ENCODE measurements at places on chromosomes 11 and 22.

- DNase-seq: no peak
Observed at GRCh38 chr11:120937501-120937900, 86.4 kb upstream of the TBCEL start.

GRCh38 chr11:96265220-96265737 lies 77.7 kb downstream of the MAML2 start:
- DNase-seq: no peak

- DNase-seq: no peak
Observed at GRCh38 chr11:112520354-112520753, 259.7 kb upstream of the PLET1 start.

DNA sequence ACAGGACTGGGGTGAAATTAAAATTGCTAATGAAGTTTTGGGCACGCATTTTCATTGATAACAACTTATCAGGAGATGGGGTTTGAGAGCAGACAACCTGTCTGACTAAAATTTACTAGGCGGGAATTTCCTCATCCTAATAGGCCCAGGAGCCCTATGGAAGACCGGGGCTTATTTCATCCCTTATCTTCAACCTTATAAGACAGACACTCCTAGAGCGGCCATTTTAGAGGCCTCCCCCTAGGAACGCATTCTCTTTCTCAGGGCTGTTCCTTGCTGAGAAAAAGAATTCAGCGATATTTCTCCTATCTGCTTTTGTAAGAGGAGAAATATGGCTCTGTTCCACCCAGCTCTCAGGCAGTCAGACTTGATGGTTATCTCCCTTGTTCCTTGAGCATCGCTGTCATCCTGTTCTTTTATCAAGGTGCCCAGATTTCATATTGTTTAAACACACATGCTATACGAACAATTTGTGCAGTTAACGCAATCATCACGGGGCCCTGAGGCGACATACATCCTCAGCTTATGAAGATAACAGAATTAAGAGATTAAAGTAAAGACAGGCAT lies 39.3 kb upstream of the ZC3H12C start:
- no peak for DNase-seq

DNA sequence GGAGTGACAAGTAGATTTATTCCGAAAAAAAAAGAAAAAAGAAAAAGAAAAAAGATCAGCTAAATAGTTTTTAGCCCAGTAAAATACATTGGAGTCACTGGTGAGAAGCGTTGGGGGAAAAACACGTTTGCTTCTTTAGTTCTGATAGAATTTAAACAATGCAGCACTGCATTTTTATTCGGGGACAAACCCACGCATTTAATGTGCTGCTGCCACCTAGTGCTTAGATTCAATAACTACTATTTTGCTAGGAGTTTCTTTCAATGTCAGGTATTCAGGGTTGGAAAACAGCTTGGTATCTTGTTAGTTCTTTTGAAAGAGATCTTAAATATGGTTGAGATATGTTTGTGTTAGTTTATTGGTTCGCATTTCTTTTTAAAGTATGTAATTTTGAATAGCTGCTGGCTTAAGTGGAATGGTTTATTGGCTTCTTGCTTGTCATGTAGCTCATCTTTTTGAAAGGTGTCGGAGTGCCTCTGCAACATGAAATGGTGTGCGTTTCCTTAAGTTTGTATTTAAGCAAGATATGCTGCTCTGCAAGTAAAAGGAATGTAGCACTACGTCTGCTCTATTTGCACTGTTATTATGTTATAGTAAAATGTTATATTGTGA lies 41.9 kb downstream of the SVIP start:
- DNase-seq: peak; percentile 22

DNA sequence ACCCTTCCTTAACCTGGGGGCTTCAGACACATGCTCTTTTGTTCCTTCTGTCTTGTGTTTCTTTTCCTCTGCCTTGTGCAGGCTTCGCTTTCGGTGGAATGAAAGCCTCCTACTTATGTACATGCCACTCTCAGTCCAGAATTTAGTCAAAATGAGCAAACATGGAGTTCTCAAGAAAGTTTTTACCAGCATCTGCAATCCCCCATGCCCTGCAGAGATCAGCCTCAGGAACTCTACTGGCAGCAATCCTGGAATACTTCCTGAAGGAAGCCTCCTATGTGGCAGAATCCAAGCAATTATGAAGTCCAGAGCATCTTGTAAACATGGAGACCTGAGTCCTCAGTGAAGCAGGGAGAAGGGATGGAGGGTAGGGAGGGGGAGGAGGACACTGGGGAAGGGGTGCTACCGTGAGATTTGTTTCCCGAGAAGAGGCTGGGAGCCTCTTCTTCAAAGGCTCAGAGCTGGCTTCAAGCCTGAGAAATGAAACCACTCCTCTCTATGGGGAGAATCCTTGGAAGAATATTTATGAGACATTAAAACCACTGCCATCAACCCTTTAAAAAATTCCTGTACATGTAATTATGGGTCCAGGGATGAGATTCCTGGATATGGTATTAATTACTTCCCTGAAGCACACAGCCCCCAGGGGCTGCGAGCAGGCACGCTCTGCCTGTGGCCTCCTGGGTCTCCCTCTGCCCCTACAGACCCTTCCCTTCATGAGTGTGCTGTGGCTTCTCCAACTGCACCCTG lies 58.4 kb downstream of the TENM4 start:
- no peak for DNase-seq

DNA sequence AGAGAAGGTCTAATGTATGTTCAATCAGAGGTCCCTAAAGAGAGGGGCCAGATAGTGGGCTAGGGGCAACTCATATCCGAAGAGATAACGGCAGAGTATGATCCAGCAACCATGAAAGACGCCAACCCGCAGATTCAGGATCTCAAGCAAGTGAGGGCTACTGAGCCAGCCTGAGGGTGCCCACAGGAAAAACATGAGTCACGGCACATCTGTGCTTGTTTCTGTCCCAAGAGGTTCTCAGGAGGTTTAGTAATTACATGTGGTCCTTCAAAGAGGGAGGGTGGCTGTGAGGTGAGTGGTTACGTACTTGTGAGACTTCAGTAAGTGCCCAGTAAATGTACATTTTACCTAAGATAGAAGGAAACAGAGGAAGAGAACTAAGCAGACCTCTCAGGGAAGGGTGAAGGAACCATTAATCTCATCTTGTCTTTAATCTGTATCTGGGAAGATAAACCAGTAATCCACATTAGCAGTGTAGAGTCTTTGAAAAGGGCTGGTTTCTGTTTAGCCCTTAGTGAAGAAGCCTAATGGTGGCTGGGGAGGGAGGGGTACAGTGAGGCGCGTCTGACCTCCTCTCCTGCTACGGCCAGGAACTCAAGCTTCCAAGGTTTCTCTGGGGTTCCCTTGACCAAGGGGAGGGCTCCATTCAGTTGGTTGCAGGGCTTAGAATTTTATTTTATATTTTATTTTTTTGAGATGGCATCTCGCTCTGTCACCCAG lies 10.2 kb downstream of the SIRT3 start:
- DNase-seq: no peak

- no peak for DNase-seq
Observed at GRCh38 chr11:96038046-96038445, 114.1 kb upstream of the MTMR2 start.

DNA sequence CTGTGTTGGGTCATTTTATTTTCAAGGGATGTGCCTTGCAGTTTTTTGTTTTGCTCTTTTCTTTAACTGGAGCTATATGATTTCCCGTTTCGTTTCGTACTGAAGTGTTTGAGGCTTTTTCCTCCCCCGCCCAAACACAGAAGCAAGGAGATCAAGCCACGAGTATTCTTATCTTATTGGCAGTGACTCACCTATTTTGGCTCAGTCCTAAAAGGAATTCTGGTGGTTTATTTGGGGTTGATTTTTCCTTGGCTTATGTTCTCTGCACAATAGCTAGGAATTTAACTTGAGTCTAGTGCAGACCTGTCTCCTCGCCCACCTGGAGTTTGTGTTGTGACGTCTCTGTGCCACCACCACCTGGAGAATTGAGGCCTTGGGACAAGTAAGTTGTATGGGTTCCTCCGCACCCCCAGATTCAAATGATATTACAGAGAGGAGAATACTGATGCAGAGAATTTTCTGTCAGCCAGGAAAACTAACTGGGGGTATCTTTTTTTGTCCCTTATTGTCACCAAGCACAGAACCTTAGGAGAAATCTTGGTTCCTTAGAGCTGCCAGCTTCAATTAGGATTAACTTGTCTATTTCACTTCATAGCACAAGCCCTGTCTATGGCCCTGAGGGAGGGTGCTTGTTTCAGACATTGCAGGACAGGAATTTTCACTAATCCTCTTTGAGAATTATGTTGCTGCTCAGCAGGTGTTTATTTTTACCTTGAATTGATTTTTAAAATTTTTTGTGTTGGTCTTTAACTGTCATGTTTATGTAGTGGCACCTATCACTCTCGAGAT lies 90.4 kb upstream of the BIRC3 start:
- DNase-seq: no peak

- DNase-seq: no peak
Observed at GRCh38 chr22:34800260-34800980, 265.5 kb upstream of the ISX start.

DNA sequence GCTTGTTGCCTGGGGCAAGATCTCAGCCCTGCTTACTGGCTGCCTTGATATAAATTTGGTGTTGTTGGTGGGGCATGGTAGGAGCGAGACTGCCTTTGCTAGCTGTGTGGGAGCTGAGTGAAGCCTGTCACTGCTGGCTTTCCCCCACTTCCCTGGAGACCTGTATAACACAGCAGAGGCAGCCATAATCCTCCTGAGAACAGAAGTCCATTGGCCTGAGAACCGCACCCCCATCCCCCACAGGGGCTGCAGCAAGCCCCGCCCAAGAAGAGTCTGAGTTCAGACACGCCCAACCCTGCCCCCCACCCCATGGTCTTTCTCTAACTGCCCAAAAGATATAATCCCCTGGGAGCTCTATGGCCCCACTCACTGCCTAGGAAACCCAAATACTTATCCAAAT lies 39.2 kb upstream of the ARHGAP42 start:
- no peak for DNase-seq

DNA sequence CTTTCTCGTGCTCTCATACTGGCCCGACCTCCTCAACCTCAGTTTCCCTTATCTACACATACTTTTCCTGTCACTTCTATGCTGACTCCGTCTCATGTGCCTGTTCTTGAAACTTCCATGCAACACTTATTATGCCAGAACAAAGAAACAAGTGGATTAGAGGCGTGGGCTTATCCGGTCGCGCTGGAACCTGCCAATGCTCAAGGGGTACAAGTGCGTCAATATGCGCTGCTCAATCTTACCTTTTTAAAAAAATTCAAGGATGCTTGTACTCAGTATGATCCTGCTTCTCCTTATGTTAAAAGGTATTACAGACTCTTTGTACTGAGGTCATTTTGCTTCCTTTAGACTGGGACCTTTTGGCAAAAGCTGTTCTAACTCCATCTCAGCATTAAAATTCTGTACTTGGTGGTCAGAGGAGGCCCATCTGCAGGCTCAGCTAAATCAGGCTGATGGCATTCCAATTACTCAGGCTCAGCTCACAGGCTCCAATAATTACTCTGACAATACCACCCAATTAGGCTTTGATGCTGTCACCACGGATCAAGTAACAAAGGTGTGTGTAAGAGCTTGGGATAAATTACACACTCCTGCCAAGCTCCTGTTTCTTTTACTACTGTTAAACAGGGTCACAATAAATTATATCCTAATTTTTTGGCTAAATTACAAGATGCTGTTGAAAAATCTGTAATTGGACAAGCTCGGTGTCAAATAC lies 26.3 kb upstream of the ALDH3B2 start:
- no peak for DNase-seq

DNA sequence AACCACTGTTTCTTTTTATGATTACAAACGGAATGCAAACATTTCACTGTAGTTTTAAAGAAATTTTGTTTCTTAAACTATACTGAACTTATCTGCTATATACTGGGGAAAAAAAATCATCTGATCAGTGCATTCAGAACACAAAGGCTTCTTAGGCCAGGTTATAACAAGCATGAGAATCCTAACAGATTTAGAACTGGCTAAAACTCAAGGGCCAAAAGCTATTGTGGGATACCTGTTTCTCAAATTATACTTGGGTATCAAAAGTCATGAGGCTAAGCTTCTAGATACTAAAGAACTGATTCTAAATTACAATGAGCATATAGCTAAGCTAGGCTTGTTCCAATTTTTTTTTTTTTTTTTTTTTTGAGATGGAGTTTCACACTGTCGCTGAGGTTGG lies 29.7 kb upstream of the CHRNA10 start:
- no peak for DNase-seq

GRCh38 chr22:24834845-24835570 lies 29.0 kb downstream of the SGSM1 start:
- DNase-seq: no peak

- peak; percentile 72 for DNase-seq
Observed at GRCh38 chr11:133078591-133079404, 453.5 kb downstream of the OPCML start.

GRCh38 chr11:119788096-119788883 lies 59.3 kb upstream of the NECTIN1 start:
- no peak for DNase-seq
